Activated CD8-positive, alpha-beta T cell treated with anti-CD3 and anti-CD28 coated beads for 36 hours (primary cell): ENCODE measurements at places on chromosomes 5 and 9. TPM values are rescaled to one million over a fixed set of nuclear protein-coding genes. Genes with fewer than 3 reads are reported as not detected.

HRH2 gene
- 24.5 TPM for total RNA-seq

JAK2 gene
- total RNA-seq, result 28.4 TPM

TPPP gene
- 0.18 TPM for total RNA-seq

FABP6 gene
- total RNA-seq, result not detected

ADAMTSL1 gene
- not detected for total RNA-seq

PDE8B gene
- total RNA-seq, result 0.47 TPM

- peak; percentile 43 for DNase-seq
- no peaks in the 10 kb centered on the region for H3K27me3 ChIP-seq
- H3K36me3 ChIP-seq, result no peaks in the 10 kb centered on the region
- peaks cover 10% of the 10 kb centered on the region for H3K4me1 ChIP-seq
- no peak overlapping the region for H3K27ac ChIP-seq
Measured at GRCh38 chr9:106420511-106420944, 442.4 kb upstream of the ZNF462 start.

GRCh38 chr9:81256368-81256767 is 433.0 kb downstream of the TLE1 start:
- no peak overlapping the region for H3K27ac ChIP-seq
- H3K4me3 ChIP-seq, result no peak overlapping the region

- H3K36me3 ChIP-seq, result peaks cover 10% of the 10 kb centered on the region
- peak overlapping the region; percentile 83 for H3K4me3 ChIP-seq
- peak overlapping the region; percentile 79 for H3K27ac ChIP-seq
- H3K27me3 ChIP-seq, result no peaks in the 10 kb centered on the region
Measured at GRCh38 chr9:137255448-137256114, 454 bp downstream of the NELFB start.

GRCh38 chr9:115891929-115892328 is 261.7 kb upstream of the PAPPA start:
- H3K36me3 ChIP-seq, result no peaks in the 10 kb centered on the region
- no peak overlapping the region for H3K27ac ChIP-seq
- DNase-seq, result no peak
- H3K27me3 ChIP-seq, result no peaks in the 10 kb centered on the region

GRCh38 chr5:155522540-155522939 is 509.0 kb downstream of the KIF4B start:
- no peak for DNase-seq
- H3K36me3 ChIP-seq, result no peaks in the 10 kb centered on the region
- H3K4me1 ChIP-seq, result no peaks in the 10 kb centered on the region
- H3K27ac ChIP-seq, result no peak overlapping the region
- no peak overlapping the region for H3K4me3 ChIP-seq

DNA sequence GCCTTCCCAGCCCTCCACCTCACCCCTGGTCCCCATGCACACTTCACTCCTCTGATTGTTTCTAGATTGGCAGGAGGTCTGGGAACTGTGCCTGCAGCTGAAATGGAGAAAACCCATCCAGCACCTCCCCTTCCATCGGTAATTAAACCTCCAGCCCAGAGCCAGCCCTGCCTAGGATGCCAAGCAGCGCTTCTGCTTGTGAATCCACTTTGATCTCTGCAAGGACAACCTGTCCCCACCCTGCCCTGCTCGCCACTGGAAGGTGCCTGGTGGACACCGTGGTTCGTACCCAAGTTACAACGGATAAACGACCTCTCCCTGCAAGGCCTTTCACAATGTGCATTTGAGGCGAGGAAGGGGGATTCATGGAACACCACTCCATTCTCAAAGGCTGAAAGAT is 50.6 kb downstream of the IRX2 start:
- no peaks in the 10 kb centered on the region for H3K4me1 ChIP-seq
- no peak overlapping the region for H3K27ac ChIP-seq
- no peak overlapping the region for H3K4me3 ChIP-seq
- H3K36me3 ChIP-seq, result no peaks in the 10 kb centered on the region
- peaks cover 3% of the 10 kb centered on the region for H3K27me3 ChIP-seq

DNA sequence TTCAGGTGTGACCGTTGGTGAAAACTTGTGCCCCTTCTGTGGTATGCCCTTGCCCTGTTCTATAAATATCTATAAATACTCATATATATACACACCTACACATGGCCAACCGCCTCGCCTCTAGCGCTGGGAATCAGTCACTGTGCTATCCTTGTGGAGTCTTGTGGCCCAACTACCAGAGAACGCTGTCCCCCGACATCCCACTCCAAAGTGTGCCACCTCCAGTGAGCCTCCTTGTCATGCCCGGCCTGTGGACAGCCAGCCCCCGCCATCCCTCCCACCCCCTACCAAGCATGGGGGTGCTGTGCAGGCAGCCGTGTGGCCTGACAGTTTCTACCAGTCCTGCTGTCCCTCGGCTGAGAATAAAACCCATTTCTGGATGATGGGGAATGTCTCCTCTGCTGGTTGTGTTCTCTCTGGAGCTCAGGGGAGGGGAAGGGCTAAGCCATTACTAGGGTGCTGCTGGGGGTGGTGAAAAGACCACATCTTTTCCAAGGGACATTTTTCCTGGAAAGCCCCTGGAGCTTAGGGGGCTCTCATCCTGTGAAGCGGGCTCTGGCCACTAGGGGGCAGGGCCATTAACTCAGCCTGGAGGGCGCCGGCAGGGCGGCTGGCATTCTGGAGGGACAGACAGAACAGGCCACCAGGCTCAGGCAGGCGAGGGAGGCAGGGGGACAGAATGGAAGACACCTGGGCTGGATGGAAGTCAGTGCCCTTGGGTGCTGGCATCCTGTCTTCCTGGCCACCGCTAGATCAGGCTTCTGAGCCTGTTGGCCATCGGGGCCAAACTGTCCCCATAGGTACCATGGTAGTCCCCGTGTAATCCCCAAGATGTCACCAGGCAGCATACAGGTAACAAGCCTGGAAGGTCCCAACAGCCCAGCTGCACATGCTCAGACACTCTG is 20.7 kb downstream of the GOLGA2 start:
- peaks cover 5% of the 10 kb centered on the region for H3K27me3 ChIP-seq
- H3K4me3 ChIP-seq, result no peak overlapping the region
- no peak overlapping the region for H3K27ac ChIP-seq
- peaks cover 6% of the 10 kb centered on the region for H3K4me1 ChIP-seq
- H3K36me3 ChIP-seq, result peaks cover 3% of the 10 kb centered on the region

DNA sequence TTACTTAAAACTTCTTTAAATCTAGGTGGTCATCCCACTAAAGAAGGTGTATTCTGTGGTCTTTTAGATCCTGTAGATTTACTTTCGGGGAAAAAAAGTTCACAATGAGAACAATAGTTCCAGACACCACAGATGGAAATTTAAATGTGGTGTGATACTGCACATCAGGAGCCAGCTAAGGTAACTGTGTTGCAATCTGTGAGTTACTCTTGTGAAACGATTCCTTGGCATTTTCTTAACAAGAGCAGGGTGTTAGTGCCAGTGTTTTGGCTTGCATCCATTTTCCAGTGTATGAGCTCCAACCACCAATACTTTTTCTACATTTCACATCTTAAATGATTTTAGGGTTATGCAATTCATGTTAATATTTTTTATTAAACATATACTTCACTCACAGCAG is 674.5 kb downstream of the CETN3 start:
- no peaks in the 10 kb centered on the region for H3K27me3 ChIP-seq
- H3K4me3 ChIP-seq, result no peak overlapping the region
- no peak overlapping the region for H3K27ac ChIP-seq

GRCh38 chr5:142530904-142531303 is 155.0 kb downstream of the FGF1 start:
- H3K27ac ChIP-seq, result no peak overlapping the region
- H3K4me3 ChIP-seq, result no peak overlapping the region
- no peak for DNase-seq
- H3K36me3 ChIP-seq, result no peaks in the 10 kb centered on the region
- no peaks in the 10 kb centered on the region for H3K27me3 ChIP-seq

DNA sequence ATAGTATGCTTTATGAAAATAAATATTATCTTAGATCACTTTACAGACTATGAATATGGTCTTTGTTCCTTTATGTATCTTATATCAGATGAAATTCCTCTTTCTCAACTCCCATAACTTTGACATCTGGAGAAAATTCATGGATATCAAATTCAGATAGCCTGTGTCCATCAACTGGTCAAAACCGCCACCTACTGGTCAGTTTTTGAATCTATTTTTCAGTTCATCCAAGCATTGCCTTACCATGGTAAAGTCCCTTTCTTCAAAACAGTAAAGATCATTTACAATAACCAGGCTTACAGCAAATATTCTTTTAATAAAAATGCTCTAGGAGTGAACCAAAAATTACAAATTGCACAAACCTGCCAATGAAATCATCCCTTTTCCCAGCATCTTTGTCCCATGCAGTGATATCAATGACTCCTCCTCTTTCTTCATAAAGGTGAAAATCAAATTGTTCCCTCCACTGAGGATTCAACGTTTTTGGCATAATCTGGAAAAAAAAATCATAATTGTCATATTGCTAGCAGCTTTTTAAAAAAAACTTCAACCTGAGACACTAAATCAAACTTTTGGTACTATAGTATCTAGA is 290.5 kb downstream of the SLF1 start:
- H3K4me3 ChIP-seq, result no peak overlapping the region
- H3K27ac ChIP-seq, result no peak overlapping the region
- no peaks in the 10 kb centered on the region for H3K4me1 ChIP-seq
- no peaks in the 10 kb centered on the region for H3K27me3 ChIP-seq
- DNase-seq, result peak; percentile 19
- no peaks in the 10 kb centered on the region for H3K36me3 ChIP-seq

- H3K27ac ChIP-seq, result no peak overlapping the region
- H3K36me3 ChIP-seq, result no peaks in the 10 kb centered on the region
- no peak for DNase-seq
- H3K4me3 ChIP-seq, result no peak overlapping the region
- no peaks in the 10 kb centered on the region for H3K27me3 ChIP-seq
- no peaks in the 10 kb centered on the region for H3K4me1 ChIP-seq
Measured at GRCh38 chr5:65359569-65359968, 122.2 kb downstream of the ADAMTS6 start.

GRCh38 chr5:142777099-142777498 is 6.9 kb downstream of the ARHGAP26 start:
- H3K27me3 ChIP-seq, result no peaks in the 10 kb centered on the region
- no peak overlapping the region for H3K4me3 ChIP-seq

DNA sequence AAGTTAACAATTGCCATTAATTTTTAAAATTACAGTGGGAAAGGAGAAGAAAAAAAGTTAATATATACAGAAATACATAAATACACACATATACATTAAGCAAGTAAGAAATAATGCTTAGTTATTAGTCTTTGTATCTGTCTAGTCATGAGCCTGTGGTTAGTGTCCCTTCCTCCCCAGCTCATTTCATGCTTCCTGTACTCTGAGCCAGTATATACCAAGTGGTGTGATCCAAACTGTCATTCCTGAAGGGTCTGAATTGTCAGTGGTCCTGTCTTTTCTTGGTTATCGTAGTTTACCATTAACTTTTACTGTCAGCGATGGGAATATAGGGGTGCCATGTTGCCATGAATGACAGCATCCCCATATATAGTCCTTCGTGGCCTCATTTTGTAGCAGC is 24.2 kb upstream of the STOM start:
- peaks cover 9% of the 10 kb centered on the region for H3K4me1 ChIP-seq
- H3K36me3 ChIP-seq, result no peaks in the 10 kb centered on the region
- DNase-seq, result no peak

GRCh38 chr9:86287013-86287412 is 4.7 kb upstream of the ISCA1 start:
- peaks cover 3% of the 10 kb centered on the region for H3K36me3 ChIP-seq
- H3K27ac ChIP-seq, result peak overlapping the region; percentile 66
- peak; percentile 65 for DNase-seq
- H3K27me3 ChIP-seq, result no peaks in the 10 kb centered on the region
